Right forelimb (tissue), 1 donor: ENCODE measurements at places on chromosomes 1 and 21.

DNA sequence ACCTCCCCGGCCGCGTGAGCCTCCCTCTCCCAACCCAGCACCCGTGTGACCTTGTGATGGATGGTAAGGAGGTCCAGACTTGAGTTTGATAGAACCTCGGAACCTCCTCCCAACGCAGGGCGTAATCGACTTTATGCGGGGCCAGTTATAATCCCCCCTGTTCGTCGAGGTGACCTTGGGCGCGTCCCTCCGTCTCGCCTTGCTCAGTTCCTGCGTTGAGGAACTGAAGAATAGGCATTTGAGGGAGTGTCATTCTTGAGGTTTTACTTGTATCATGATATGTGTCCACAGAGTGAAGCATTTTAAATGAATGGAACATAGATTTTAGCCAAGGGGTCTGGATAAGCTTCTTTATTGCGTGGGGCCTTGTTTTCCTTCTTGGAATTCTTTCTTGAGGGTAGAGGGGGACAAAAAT is 433 bp downstream of the TIMM17A start:
- no peak for DNase-seq

- peak; percentile 70 for DNase-seq
Observed at GRCh38 chr1:31712630-31713029, 8.8 kb upstream of the COL16A1 start.

DNA sequence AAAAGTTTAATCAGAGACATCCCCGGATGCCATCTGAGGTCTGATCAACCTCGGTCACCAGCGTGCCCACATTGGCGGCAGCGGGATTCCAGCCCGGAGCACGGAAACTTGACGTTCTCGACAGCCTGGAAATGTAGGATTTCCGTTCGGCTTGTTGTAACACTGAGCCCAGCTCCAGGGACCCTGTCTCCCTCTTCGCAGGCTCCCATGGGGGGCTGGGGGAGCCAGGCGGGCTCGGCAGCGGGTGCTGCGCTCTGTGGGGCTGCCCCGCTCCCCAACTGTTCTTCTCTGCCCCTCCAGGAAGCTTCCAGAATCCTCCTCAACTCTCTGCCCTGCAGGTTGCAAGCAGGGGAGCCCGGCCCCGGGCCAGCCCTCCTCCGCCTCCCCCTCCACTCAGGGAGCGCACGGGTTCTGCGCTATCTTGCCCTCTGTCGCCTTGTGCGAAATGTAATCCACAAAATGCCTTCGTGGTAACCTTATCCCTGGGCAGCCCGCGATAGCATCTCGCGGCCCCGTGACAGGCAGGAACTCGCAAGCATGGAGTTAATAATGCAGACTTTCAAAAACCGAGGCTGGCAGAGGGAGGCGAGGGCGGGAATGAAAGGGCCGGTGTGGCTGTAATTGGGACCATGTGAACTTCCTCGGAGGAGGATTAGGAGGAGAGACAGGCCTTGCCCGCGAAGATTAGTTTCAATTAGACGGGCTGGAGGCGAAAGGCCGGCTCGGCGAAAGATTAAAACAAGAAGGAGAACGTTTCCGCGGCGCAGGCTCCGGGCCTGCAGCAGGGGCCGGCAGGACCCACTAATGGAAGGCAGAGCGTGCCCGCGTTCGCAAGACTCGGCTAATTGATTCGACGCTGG is 53.9 kb upstream of the TTC34 start:
- no peak for DNase-seq

GRCh38 chr21:40051801-40052200 is 184.6 kb downstream of the PCP4 start:
- no peak for DNase-seq

- peak; percentile 91 for DNase-seq
Observed at GRCh38 chr1:27102707-27103468, 52.0 kb downstream of the SLC9A1 start.

DNA sequence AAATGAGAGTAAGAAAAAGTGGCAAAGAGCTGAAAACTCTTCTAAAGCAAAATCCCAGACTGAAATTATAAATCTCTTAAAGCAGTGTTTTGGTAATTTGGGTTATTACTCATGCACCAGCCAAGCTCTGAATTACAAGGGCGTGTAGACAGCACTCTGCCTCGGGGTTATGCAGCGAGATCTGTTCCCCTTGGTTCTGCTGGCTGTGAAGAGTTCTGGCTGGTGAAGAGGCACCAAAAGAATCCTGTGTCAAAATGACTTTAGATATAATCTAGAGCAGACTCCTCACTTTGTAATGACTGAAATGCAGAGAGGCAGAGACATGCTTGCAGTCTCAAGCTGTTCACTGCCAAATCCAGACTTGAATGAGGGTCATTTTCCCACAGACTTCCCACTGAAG is 461.8 kb upstream of the CXADR start:
- DNase-seq: no peak

DNA sequence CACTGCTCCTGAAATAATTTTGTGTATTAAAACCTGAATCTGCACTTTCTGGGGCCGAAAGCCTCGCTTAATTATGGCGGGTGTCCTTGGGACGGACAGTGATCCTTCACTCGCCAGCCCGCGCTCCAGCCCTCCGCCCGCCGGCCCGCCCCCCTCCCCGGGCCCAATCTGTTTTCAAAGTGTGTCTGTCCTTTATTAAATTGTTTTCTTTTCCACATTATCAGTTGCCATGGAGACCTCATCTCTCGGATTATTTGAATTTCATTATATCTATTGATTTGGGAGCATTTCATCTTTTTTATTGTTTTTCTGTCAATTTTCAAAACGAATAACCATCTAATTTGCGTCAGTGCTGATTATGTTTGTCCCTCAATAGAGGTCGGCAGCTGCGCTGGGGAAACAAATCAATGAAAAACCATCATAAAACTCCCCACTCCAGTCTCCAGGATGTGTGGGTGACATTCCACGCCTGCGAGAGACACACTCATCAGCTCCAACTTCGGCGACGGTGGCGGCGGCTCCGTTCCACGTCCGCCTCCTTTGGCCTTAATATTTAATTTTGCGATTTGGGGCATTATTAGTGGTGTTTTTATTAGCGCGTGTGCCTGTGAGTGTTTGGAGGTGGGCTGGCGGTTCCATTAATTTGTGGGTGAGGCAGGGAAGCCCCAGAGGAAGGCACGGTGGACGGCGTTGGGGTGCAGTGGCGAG is 123.9 kb downstream of the CASZ1 start:
- DNase-seq: no peak

GRCh38 chr1:12541274-12542137 is 76.5 kb downstream of the DHRS3 start:
- peak; percentile 68 for DNase-seq

DNA sequence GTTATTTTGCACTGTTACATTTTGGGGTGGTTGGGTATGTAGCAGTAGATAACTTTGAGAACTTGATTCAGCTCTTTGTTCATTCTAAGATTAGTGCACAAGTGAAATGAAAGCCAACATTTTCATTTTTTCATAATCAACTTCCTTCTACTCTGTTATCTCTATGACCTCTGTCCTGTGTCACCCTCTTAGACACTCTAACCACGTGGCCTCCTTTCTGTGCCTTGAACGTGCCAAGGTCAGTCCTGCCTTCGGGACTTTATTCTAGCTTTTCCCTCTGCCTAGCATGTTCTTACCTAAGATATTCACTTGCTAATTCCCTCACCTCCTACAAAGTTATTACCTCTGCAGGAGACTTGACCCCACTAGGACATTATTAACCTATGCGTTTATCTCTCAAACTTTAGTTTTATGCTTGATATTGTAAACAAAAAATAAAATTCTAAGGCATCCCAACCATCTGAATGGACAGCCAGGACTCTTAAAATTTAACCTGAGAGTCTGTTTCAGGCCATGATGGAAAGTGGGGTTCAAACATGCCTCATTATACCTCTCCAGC is 19.2 kb upstream of the EDEM3 start:
- DNase-seq: no peak

- no peak for DNase-seq
Observed at GRCh38 chr1:247529771-247530355, 6.4 kb downstream of the OR2C3 start.

- no peak for DNase-seq
Observed at GRCh38 chr1:48099072-48099773, 102.0 kb upstream of the TRABD2B start.

DNA sequence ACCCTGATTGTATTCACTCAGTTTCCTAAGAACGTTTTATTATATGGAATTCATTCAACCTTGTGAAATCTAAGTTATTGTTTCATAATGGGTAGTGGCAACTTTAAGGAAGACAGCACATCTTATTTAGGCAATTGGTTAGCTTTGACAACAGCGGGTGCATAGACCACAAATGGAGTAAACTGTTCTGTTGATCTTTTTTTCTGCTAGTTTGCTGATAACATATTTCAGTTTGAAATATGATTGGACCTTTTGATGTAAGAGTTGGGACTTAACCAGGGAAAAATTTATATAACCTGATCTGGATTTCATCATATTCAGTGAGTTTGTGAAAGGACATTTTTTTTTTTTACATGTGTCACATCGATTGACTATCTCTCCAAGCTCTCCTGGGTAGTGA is 151.7 kb downstream of the HLX start:
- no peak for DNase-seq

- peak; percentile 85 for DNase-seq
Observed at GRCh38 chr1:66271216-66271903, 262.6 kb upstream of the SGIP1 start.

DNA sequence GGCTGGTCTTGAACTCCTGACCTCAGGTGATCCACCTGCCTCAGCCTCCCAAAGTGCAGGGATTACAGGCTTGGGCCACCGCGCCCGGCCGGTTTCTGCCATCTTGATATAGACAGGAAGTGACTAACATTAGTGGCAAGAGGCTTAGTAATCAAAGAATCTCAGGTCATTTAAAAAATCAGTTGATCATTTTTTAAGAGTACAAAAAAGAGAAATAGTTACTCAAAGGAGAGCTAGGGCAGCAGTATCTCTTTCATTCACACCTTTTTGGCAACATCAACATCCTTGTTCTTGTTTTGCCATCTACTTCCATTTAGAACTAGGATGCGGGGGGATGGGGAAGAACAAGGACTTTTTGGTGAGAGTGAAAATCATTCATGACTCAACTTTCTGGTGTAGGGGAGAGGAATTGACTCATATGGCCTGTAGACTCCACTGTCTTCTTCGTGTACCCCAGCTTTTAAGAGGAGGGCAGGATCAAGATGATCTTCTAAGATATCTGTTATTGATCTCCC is 8.8 kb downstream of the FCRLB start:
- DNase-seq: no peak

- DNase-seq: no peak
Observed at GRCh38 chr1:109914587-109915240, 4.1 kb downstream of the CSF1 start.

DNA sequence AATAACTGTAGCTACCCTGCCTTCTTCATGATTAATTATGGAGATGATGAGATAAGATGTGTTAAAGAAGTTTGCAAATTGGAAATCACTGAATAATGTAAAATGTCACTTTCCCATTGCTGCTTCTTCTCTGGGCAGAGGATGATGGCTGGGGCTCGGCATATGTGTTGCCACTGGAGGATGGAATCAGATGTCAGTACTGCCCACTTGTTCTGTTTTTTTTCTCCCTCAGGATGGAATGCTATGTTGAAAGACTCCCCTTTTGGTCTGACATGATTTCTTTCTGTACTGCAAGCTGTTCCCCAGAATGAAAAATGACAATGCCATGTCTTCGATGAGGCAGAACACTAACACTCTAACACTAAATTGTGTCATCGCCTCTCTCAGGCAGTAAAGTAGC is 373.9 kb upstream of the SPAG17 start:
- DNase-seq: no peak

DNA sequence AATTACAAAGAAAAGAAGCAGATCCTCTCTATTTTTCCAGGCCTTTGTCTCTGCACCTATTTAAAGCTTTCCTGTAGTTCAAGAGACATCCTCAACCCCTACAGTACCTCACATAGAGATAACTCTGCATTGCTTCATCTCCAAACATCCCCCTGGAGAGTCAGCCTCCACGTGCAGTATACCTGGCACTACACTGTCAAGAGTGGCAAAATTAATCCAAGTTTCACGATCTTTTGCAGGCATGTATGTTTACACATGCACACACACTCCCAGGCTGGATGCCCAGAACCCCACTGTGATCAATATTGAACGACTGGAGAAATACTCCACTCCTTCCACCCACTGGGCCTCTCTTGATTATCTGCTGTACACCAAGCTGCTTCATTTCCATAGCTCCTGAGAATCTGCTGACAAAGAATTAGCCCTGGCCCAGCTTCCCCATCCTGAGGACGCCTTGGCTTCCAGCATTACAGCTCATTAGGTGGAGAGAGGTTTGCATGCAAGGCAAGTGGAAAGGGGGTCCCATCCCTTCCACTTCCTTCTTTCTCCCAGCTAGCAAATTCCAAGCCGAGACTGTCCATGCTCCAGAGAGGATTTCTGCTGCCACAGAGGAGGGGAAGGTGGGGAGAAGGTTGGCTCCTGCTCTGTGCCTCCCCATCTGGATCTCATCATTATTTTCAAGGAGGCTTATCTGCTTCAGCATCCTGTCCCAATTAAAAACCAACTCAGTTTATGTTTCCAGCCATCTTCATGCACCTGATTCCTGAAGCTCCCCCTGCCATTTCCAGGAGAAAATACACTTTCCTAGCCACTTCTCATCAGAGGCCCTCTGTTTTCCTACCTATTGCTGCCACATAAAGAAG is 66.5 kb upstream of the GOLT1A start:
- DNase-seq: no peak

- no peak for DNase-seq
Observed at GRCh38 chr1:48591181-48591580, 119.2 kb upstream of the SPATA6 start.

- DNase-seq: no peak
Observed at GRCh38 chr1:17762313-17762712, 7.2 kb downstream of the ACTL8 start.

- DNase-seq: no peak
Observed at GRCh38 chr1:217562229-217562878, 68.5 kb downstream of the GPATCH2 start.

- DNase-seq: no peak
Observed at GRCh38 chr1:7127322-7128075, 342.2 kb downstream of the CAMTA1 start.

- no peak for DNase-seq
Observed at GRCh38 chr21:45838634-45839033, 142.9 kb upstream of the COL6A1 start.

DNA sequence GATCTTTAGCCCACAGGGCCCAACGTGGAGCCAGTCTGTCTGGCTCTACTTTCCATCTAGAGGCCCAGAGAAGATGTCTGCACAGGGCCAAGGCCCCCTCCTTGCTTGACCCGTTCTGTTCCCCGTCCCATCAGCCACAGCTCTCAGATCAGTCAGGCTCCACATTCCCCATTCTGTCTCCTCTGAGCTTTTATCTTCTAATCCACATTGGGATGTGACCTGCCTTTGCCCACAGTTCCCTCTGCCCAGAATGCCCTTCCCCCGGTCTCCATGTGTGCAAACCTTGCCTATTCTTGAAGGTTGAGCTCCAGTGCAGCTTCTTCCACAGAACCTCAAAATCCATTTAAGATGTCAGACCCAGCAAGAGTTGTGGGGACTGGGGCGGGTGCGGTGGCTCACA is 53.3 kb upstream of the WASF2 start:
- DNase-seq: no peak

GRCh38 chr1:104291156-104291555 is 541.5 kb downstream of the AMY1C start:
- DNase-seq: no peak

- no peak for DNase-seq
Observed at GRCh38 chr1:219506473-219506899, 106.4 kb downstream of the ZC3H11B start.
